ELF-1 (cell line): ENCODE measurements at places on chromosomes 11 and 22.

DNA sequence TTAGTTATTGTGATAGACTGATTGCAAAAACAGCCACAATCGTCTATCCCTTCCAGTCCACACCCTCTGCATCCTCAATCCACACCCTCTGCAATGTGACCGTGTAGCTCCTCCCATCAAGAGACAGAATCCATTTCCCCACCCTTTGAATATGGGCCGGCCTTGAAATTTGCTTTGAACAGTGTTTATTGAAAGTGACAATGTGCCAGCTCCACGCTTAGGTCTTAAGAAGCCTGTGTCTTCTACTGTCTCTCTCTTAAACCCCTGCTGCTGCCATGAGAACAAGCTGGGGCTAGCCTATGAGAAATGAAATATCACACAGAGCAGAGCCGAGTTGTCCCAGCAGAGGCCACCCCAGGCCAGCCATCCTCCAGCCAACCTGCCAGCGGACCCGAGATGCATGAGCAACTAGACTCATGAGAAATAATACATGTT is 22.3 kb upstream of the MICAL2 start:
- peak; percentile 23 for DNase-seq

GRCh38 chr11:126163074-126163700 is 48.3 kb downstream of the RPUSD4 start:
- DNase-seq: peak; percentile 86

DNA sequence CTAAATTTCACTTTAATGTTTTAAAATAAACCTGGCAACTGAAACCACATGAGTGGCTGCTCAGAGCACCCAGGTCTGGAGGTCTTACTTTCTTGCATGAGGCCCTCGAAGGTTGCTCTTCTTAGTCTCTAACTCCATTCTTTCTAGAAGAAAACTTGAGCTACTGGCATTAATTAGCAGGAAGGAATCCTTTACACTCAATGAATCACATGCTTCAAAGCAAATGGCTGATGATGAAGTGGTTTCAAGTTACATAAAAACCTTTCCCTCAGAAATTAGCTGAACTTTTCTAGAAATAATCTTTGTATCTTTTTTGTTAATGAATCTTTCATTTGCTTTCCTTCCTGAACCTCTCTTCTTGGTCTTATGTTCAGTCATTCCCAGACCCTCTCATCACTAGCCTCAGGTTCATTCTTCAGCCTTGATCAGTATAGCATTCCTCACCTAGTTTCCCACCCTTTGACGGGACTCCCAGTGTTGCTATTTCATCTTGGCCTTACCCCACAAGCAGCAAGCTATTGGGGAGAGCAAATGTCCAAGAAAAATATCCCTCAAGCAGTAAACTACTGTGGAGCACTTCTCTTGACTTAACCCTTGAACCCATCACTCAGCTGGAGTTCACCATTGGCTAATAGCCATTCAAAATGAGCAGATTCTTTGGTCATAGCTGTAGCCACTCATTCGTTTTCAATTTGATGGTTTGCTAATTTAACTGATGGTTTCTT is 75.1 kb downstream of the INSC start:
- no peak for DNase-seq

DNA sequence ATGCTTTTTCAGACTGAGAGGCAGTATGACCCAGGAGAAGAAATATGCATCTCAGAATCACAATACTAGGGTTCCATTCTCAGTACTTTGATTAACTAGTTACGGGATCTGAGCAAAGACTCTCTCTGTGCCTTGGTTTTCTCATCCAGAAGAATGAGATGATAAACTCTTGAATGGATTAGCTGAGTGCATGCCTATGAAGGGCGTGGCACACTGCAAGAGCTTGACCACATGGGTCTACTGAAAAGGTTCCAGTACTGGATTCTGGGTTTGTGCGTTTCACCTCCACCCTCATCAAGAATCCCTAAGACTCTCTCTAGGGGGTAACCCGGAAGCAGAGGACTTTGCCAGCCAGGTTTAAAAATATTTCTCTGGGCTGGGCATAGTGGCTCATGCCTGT is 25.6 kb downstream of the PGA5 start:
- no peak for DNase-seq
